Activated CD4-positive, CD25-positive, alpha-beta regulatory T cell treated with anti-CD3 and anti-CD28 coated beads, Interleukin-2, amount 50 U/mL, for 72 hours (primary cell): ENCODE measurements at places on chromosomes 1 and 21.

DNA sequence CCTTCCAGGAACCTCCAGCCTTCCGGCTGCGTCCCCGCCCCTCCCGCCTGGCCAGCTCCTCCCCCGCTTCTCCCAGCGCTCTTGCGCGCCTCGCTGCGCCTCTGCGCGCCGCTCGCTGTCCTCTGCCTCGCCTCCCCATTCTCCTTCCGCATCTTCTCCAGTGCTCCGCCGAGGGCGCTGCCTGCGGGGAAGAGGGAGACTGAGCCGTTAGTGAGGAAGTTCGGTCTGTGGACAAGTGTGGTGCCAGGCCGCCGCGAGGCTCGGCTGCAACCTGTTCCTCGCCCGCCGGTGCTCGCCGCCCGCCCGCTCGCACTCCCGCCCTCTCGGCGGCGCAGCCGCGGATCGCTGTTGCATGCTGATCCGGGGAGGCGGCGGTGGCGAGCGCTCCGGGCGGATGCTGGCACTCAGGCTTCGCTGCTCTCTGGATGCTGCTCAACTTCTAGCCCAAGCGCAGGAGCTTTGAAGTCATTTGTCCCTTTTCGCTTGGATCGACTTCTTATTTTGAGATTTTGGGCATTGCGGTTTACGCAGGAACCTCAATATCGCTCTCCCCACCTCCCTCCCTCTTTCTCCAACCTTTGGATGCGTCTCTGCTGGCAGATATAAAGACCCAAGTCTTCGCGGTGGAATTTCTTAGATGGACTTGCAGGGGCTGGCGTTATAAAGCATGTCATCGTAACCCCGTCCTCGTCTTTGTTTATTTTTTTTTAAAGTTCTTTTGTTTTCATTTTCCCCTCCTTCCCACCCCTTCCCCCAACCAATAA lies 614 bp upstream of the CACNA1E start:
- DNase-seq: no peak

- DNase-seq: no peak
These were observed 13.4 kb downstream of the A3GALT2 start for GRCh38 chr1:33307494-33307864.

DNA sequence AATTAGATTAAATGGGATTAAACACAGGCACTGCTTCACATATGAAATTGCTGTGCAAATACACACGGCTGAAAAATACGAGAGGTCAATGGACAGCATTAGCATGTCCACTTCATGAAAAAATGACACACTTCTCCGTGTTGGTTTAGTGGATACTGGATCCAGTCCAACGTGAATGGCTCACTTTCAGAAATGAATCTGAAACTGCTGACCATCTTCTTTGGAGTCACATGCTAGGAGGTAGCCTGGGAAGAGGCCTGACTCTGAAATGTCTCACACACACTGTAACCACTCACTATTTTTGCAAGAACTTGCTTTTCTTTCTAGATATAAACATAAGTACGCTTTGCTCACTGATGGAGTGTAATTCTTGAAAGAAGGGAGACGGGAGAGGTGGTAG lies 127.3 kb downstream of the HLCS start:
- no peak for DNase-seq

GRCh38 chr1:31910933-31911332 lies 27.2 kb downstream of the PTP4A2 start:
- DNase-seq: no peak

- no peak for DNase-seq
These were observed 3.7 kb downstream of the RORC start for GRCh38 chr1:151827853-151828252.

DNA sequence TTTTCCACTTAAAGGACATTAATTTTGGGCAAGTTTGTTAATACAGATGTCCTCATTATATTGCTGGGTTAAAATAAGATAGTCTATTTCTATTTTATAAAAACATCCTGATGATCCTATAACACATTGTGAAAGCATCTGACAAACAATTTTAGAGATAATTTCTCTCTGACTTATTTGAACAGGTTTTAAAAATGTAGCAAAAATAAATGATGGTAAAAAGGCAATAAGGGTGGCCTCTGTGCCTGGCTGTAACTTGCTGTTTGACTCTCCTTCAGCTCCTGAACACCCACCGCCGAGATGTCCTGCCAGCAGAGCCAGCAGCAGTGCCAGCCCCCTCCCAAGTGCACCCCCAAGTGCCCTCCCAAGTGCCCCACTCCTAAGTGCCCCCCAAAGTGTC lies at the start of gene LCE1A:
Gene LCE1A, plus strand, starts transcription at position 301 of the 400 bp plus-strand sequence. Its CDS starts 0 bp downstream, at position 301.
- DNase-seq: no peak

GRCh38 chr1:103267266-103267665 lies 158.9 kb upstream of the COL11A1 start:
- DNase-seq: no peak
